ENCODE measurements at places on chromosomes 2 and 18. TPM values are rescaled to one million over a fixed set of nuclear protein-coding genes. Genes with fewer than 3 reads are reported as not detected.

The LOXHD1 gene
- total RNA-seq = 0.21 TPM

The CSRNP3 gene
- total RNA-seq = 3.1 TPM

The L3MBTL4 gene
- total RNA-seq = 7.5 TPM

- H3K27ac ChIP-seq = no peak overlapping the region
- no peaks in the 10 kb centered on the region for H3K27me3 ChIP-seq
- no peak overlapping the region for H3K4me3 ChIP-seq
- H3K36me3 ChIP-seq = no peaks in the 10 kb centered on the region
- no peaks in the 10 kb centered on the region for H3K4me1 ChIP-seq
- no peak for DNase-seq
These were observed 240.9 kb downstream of the RNF152 start for GRCh38 chr18:61651880-61652268.

DNA sequence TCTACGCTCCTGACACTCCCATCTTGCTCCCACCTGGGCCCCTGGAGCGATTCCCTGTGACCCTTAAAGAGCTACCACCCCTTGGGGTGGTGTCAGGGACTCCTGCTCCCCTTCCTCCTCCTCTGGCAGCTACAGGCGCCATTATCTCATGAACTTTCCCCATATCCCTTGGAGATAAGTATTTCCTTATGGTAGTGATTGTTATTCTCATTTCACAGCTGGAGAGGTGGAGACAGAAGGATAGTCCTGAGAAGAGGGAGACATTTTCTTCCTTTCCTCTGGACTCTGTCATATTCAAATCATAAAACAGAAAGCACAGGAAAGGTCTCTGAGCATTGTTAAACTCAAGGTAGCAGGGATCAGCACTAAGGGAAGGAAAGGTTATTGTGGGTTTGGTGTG is 34.6 kb downstream of the RDH14 start:
- no peak for DNase-seq
- no peaks in the 10 kb centered on the region for H3K36me3 ChIP-seq
- H3K27ac ChIP-seq = no peak overlapping the region
- H3K4me3 ChIP-seq = no peak overlapping the region

DNA sequence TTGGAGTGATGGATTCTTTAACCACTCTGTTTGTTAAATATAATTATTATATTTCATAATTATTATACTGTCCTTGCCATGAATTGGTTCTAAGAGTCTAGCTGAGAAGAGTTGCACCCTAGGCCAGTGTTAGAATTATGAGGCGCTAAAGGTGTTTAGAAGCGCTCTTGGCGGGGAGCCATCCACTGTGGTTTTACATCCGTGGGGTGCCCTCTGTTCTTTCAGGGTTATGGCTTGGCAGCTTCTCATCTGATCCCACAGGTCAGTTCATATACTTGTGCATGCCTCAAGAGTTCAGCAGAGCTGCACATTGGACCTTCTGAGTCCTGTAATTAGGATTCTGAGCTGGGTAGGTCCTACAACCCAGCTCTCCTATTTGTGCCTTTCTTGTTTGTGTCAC is 9.1 kb downstream of the ASAP2 start:
- no peak overlapping the region for H3K27ac ChIP-seq
- no peaks in the 10 kb centered on the region for H3K27me3 ChIP-seq
- DNase-seq = no peak
- no peaks in the 10 kb centered on the region for H3K36me3 ChIP-seq
- no peaks in the 10 kb centered on the region for H3K4me1 ChIP-seq
- no peak overlapping the region for H3K4me3 ChIP-seq

DNA sequence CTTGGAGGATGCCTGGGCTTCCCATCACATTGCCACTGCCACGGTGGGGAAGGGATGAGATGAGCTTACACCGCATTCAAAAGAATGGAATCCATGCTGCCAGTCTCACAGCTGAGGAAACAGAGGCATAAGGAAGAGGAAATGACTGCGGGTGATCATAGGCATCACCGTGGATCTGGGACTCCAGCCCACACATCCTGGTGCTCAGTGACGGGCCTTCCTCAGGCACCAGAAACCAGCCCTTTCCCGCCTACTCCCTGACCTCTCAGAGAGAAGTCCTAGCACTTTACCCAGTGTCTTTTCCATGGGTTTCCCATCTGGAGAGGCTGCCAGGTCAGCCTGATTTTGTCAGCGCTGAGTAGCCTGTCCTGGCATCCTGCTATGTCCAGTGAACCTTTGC is 5.3 kb upstream of the PLB1 start:
- no peaks in the 10 kb centered on the region for H3K36me3 ChIP-seq
- H3K4me3 ChIP-seq = no peak overlapping the region
- H3K4me1 ChIP-seq = no peaks in the 10 kb centered on the region

DNA sequence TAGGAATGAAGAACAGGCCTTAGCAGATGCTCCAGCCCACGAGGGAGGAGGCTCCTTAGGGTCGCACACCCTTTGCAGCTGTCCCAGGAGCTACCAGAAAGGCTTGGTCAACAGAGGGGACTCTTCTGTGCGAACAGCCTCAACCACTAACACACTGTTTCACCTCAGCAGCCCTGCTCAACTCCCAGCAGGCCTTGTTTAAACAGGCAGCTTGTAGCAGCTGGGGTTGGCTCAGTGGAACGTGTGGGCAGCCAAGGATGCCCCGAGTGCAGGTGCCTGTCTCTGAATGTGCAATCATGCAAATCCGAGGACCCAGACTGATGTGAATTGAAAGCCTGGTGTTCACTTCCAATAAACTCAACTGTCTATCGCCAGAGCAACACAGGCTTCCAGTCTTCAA is 88.7 kb upstream of the CXCR4 start:
- no peaks in the 10 kb centered on the region for H3K27me3 ChIP-seq
- DNase-seq = no peak
- H3K4me1 ChIP-seq = no peaks in the 10 kb centered on the region

- H3K4me3 ChIP-seq = no peak overlapping the region
- peaks cover 46% of the 10 kb centered on the region for H3K4me1 ChIP-seq
- peaks cover 57% of the 10 kb centered on the region for H3K36me3 ChIP-seq
- no peak for DNase-seq
These were observed 9.8 kb downstream of the RIOK3 start for GRCh38 chr18:23462876-23463275.

- no peak overlapping the region for H3K27ac ChIP-seq
- H3K4me1 ChIP-seq = no peaks in the 10 kb centered on the region
- no peak overlapping the region for H3K4me3 ChIP-seq
- DNase-seq = no peak
- no peaks in the 10 kb centered on the region for H3K36me3 ChIP-seq
These were observed 16.0 kb upstream of the MSGN1 start for GRCh38 chr2:17800219-17800618.

DNA sequence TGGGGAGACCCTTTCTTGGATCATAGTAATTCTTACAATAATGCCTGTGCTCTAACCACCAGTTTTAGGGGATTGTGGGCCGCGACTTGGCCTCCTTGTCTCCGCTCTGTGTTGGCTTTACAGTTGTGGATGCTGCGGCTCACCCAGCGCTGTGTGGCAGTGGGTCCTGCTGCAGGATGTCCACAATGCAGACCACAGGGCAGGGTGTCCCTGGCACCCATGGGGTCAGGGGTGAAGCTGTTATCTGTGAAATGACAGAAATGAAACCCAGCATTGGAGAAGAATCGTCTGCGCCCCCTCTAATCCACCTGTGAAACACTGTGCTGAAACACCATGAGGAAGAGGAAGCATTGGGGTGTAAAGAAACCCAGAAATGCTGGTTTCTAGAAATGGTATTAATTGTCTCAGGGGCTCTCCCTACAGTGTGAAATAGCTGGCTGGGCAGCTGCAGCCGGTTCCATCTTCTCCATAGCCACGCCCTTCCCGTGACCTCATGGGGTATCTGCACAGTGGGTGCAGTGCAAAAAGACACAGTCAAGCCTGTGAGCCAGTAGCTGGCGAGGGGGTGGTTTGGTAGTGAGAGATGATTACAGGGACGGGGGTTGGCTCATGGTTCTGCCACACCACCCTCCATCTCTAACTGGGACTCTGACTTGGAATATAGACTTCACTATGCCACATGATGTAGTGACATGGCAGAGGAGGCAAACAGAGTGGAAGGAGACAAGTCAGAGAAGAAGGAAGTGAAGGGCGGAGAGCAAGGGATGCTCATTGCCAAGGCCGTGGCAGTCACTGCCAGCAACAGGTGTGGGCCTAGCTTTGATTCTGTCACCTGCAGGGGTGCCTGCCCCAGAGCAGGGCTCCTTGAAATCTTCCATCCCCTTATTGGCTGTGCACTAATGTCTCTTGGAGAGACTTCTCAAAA is 16.2 kb downstream of the INPP4A start:
- H3K4me3 ChIP-seq = no peak overlapping the region
- H3K27ac ChIP-seq = no peak overlapping the region
- H3K36me3 ChIP-seq = no peaks in the 10 kb centered on the region
- no peaks in the 10 kb centered on the region for H3K4me1 ChIP-seq
- no peak for DNase-seq
- H3K27me3 ChIP-seq = no peaks in the 10 kb centered on the region

DNA sequence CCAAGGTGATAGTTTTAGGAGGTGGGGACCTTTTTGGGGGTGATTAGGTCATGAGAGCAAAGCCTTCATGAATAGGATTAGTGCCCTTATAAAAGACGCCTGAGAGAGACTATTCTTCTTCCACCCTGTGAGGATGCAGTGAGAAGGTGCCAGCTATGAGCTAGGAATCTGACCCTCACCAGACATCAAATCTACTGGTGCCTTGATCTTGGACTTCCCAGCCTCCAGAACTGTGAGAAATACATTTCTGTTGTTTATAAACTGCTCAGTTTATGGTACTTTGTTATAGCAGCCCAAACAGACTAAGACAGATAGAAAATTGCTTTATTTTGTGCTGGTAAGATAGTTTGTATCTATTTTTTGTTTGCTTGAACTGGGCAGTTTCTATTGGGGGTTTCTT is 40.1 kb downstream of the PHLPP1 start:
- H3K4me1 ChIP-seq = no peaks in the 10 kb centered on the region
- H3K27me3 ChIP-seq = no peaks in the 10 kb centered on the region
- H3K27ac ChIP-seq = no peak overlapping the region
- no peak overlapping the region for H3K4me3 ChIP-seq

DNA sequence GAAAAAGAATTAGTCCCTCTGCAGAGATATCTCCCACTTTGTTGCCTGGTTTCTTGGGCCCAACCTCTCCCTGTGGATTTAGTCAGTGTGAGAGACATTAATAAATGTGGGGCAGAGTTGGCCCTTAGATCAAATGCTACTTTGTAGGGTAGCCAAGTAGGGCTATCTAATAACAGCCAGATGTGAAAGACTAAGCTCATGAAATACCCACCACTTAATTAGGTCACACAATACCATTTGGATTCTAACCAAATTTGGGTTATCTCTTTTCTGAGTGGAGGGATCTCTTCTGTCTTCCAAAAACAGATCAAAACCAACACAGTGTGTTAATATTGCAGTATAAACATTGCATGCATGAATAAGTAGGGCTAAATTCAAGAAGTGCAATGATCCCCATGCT is 626.8 kb upstream of the ZEB2 start:
- H3K4me3 ChIP-seq = no peak overlapping the region
- no peak overlapping the region for H3K27ac ChIP-seq
- DNase-seq = no peak
- no peaks in the 10 kb centered on the region for H3K36me3 ChIP-seq
- H3K27me3 ChIP-seq = no peaks in the 10 kb centered on the region

DNA sequence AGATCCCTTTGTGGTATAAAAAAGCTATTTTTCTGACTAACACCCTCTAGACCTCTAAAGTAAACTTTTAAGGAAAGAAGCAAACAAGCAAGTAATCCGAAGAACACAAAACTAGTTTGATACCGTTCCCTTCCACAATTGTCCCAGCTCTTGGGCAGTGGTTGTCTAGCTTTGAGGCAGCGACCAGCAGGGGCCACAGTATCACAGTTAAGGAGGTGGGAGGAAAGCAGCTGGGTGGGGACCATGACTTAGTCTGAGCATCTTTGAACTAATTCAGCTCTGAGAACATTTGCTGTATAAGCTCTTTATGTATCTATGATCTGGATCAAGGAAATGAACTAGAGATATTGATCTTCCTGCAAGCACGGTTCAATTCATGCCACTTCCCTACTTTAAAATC is 51.0 kb downstream of the SF3B1 start:
- no peak overlapping the region for H3K27ac ChIP-seq
- H3K36me3 ChIP-seq = no peaks in the 10 kb centered on the region
- no peaks in the 10 kb centered on the region for H3K27me3 ChIP-seq
- H3K4me3 ChIP-seq = no peak overlapping the region

GRCh38 chr2:114548151-114548550 is 105.7 kb downstream of the DPP10 start:
- no peak overlapping the region for H3K27ac ChIP-seq
- H3K4me3 ChIP-seq = no peak overlapping the region
- H3K36me3 ChIP-seq = no peaks in the 10 kb centered on the region
- no peaks in the 10 kb centered on the region for H3K4me1 ChIP-seq
- no peak for DNase-seq

GRCh38 chr2:29293830-29294438 is 178.7 kb downstream of the CLIP4 start:
- peaks cover 8% of the 10 kb centered on the region for H3K27me3 ChIP-seq
- no peak overlapping the region for H3K27ac ChIP-seq
- H3K4me1 ChIP-seq = no peaks in the 10 kb centered on the region
- no peaks in the 10 kb centered on the region for H3K36me3 ChIP-seq

- no peak for DNase-seq
- H3K27me3 ChIP-seq = no peaks in the 10 kb centered on the region
- H3K27ac ChIP-seq = no peak overlapping the region
- H3K4me1 ChIP-seq = peaks cover 2% of the 10 kb centered on the region
These were observed 48.7 kb downstream of the ATOH8 start for GRCh38 chr2:85802354-85803103.

DNA sequence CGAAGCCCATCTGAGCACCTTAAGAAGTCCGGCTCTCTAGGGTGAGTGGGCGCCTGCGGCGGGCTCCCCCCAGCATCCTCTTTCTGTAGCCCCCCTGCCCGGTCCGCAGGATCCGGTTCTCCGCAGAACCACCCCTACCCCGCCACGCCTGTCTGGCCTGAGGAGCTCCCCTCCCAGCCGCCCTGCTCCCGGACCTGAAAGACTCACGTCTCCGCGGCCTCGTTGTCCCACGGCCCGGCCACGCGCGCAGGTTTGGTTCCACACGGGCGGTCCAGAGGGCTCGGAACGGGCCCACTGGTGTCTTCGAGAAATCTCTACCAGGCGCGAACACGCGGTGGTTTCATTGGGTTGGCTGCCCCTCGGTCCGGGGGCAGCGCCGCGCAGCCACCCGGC is 237 bp downstream of the SLC39A6 start:
- no peaks in the 10 kb centered on the region for H3K27me3 ChIP-seq
- H3K4me1 ChIP-seq = peaks cover 52% of the 10 kb centered on the region
- peak overlapping the region; percentile 86 for H3K4me3 ChIP-seq
- no peak for DNase-seq
- H3K36me3 ChIP-seq = peaks cover 11% of the 10 kb centered on the region

- H3K27me3 ChIP-seq = no peaks in the 10 kb centered on the region
- H3K4me1 ChIP-seq = no peaks in the 10 kb centered on the region
- H3K27ac ChIP-seq = no peak overlapping the region
- no peak overlapping the region for H3K4me3 ChIP-seq
These were observed 22.4 kb downstream of the CRYGD start for GRCh38 chr2:208101716-208102631.

Data from tibial nerve (tissue), 4 donors.